ENCODE measurements at places on chromosomes 1 and 21.

GRCh38 chr1:205074084-205074483, 10.2 kb downstream of the TMEM81 start:
- no peak for DNase-seq

DNA sequence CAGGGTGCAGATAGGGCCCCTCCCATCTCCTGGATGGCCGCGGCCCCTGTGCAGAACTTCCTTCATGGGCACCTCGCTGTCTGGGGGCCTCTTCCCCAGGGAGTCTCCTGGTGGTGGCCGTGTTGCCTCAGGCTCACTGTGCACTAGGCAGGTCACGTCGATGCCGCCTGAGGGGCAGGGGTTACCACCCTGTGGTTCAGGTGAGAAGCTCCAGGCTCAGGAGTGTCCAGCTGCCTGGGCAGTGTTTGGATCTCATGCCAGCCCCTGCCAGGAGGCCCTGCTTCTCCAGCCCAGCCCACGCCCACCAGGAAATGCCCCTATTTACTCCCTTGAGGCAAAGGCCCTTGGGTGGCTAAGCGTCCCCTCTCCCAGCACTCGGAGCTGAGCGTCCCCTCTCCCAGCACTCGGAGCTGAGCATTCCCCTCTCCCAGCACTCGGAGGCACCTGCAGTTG, 2.1 kb downstream of the ITGB2 start:
- no peak for DNase-seq

GRCh38 chr1:207331354-207332313, 10.2 kb downstream of the CD55 start:
- no peak for DNase-seq

- no peak for DNase-seq
These were observed 24.3 kb upstream of the NBL1 start for GRCh38 chr1:19619697-19620384.

DNA sequence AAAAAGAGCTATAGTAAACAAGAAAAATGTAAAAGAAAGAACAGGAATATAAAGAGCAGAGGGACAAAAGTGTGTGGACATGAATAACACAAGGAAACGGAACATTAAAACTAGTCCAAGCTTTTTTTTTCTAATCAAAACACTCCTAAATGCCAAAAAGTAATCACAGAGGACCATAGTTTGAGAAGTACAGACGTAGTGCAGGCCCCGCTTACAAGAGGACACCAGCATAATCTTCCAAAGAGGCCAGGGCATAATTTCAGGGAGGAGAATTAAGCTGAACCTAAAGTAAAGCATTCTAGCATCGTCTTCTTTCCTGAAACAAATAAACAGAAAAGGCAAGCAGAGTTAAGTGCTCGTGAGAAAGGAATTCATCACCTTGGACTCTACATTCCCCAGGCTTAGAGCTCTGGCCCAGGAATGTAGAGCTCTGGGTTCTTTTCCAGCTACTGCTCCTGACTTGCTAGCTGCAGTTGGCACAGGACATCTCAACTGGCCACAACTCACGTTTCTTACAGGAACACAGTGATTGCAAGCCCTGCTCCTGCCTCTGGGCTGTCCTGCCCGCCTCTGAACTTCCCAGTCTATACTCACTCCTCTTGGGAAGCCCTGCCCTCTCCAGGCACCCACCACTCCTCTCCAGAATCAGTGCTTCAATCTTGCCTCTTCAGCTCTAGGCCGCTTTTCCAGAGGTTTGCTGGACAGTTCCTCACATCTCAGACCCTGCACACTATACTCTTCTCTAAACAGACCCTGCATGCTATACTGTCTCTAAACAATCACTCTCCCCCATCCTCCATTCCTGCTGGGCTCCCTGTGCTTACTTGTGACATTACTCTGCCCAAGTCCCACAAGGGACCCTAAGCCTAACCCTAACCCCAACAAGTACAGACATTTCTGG, 9.8 kb downstream of the RGS8 start:
- DNase-seq = no peak

GRCh38 chr1:32246888-32247273, at the start of gene FAM167B:
FAM167B (plus strand) TSS chr1:32247222; CDS start chr1:32247422, 200 bp downstream.
- DNase-seq = no peak

GRCh38 chr1:34970220-34970735, 14.9 kb downstream of the TMEM35B start:
- no peak for DNase-seq

DNA sequence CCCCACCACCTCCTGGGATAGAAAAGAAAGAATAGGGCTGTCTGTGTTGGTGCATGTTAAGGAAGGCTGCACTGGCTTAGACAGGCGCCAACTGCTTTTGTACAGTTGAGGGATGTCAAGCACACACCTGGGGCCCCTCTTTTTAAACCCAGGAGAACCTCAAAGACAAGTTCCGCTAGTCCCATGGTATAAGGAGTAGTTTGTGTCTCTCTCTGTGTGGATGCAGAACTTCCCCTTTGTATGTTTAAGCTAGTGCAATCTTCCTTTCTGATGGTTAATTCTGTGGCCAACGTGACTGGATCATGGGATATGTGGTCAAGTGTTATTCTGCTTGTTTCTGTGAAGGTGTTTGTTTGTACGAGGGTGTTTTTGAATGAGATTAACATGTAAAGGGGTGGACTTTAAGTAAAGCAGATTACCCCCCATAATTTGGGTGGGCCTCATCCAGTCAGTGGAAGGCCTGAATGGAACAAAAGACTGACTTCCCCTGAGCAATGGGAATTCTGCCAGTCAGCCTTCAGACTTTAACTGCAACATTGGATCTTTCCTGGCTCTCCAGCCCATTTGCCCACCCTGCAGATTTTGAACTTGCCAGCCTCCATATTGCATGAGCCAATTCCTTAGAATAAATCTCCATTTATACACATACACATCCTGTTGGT, 9.5 kb upstream of the DUSP10 start:
- no peak for DNase-seq

DNA sequence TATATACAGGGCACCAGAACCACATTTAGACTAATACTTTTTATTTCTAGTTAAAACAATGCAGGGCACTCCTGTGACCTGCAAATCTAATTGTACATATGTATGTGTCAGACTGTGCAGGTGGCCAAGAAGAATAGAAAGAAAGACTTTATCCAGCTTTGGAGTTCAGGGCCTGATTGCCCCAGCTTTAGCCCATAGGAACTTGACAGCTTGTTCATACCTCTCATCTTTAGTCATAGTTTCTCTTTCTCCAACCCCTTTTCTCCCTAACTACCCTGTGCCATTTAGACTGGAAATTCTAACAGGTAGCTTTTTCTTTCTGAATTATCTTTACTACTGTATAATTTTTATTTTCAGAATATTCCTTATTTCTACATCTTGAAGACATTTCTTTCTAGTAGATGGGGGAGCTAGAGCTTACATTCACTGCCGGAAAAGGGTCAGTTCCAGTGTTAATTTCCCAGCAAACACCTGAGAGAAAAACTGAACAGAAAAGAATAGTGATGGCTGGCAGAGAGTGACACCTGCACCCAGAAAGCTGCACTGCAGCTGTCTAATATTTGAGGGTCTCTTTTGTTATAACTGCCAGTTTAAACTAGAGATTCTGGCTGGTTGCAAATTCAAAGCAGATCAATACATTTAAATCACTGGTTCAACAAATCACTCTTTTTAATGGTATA, 8.4 kb downstream of the YBX1 start:
- no peak for DNase-seq

GRCh38 chr1:79262745-79263258, 256.3 kb upstream of the ADGRL4 start:
- DNase-seq = no peak

- no peak for DNase-seq
These were observed 38.8 kb upstream of the SUCO start for GRCh38 chr1:172494166-172494565.

GRCh38 chr1:236565530-236565929, 38.8 kb downstream of the HEATR1 start:
- DNase-seq = no peak

- DNase-seq = no peak
These were observed 169.1 kb downstream of the PRDM16 start for GRCh38 chr1:3237994-3238702.

- DNase-seq = no peak
These were observed 40.6 kb downstream of the AKNAD1 start for GRCh38 chr1:108816049-108816893.

DNA sequence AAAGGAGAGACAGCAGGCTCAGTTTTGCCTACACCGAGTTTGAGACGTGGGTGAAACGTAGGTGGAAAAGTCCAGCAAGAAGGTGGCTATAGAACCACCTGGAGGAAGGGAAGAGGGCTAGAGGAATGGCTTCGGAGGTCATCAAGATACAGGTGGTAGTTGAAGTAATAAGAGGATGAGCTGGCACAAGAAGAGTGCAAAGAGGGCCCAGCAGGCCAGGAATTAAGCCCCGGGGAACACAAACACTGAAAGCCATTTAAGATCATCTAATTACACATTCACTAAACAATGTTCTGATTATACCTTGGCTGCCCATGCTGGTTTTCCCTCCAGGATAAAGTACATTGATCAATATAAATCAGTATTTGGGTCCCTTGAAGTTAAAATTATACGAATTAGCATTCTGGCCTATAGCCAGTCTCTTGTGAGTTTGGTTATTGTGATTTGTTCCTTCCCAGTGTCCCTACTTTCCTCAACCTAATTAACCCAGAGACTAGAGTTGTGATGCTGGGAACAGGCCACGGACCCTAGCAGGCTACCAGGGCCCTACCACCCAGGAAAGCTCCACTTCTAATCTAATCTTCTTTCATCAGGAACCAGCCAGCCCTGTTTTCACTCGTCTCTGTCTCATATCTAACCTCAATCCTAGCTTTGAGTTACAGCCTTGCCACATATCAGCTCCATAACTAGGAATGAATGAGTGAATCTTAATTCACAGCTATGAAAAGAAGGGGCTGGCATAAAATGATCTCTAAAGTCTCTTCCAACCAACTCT, 26.4 kb upstream of the PPP1R15B start:
- no peak for DNase-seq

- DNase-seq = no peak
These were observed 163.9 kb upstream of the LRRC7 start for GRCh38 chr1:69403756-69404320.

- DNase-seq = no peak
These were observed 6.9 kb downstream of the MAPKAPK2 start for GRCh38 chr1:206691604-206692003.

- DNase-seq = no peak
These were observed 212.6 kb downstream of the TNR start for GRCh38 chr1:175530622-175531375.

DNA sequence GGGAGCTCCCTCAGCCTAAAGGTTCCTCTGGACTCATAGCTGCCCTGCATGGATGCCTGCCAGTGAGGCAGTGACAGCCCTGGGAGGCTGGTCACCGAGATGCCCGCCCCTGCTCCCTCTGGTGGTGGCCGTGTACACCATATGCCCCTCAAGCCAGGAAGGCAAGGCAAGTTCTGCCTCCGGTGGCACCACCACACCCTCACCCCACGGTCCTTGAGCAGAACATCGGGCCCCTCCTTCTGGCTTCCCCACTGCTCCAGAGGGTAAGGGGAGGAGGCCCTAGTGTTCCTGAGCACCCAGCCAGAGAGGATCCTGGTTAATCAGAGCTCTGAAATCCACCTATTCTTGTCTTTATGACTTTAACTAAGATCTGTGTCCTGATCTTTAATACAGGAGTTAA, 1.5 kb upstream of the S100A14 start:
- DNase-seq = peak; percentile 78

DNA sequence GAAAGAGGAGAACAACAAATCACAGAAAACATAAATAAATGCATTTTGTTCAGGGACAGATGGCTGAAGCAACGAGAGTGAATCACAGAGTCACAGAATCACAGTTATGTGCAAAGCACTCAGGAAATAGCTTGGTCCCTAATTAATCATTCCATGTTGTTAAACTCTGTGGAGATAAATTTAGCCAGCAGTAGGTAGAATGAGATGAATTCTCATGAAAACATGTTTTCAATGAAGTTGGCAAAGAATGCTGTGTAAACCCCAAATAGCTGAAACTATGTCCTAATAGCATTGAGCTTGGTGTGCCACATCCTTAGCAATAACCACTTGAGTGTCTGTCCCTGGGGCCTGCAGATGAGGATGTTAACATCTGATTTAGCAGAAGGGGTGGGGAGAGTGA, 20.4 kb downstream of the LEPR start:
- DNase-seq = no peak

GRCh38 chr1:53606197-53606596, 132.8 kb downstream of the GLIS1 start:
- DNase-seq = no peak

DNA sequence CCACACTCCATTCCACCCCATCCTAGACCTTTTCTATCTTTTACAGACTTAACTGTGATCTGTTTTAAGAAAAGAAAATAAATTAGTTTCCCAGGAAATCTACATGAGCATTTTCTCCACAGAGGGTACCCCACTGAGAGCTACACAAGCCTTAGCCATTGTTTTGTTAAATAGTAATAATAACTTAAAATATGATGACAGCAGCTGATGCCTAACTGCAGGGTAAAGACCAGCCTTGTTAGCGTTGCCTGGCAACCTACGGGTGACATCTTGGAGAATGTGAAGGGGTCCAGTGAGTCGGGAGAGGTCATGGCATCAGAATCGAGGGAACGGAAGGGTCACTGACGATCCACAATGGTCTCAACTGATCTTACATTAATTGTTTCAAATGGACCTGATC, 233.2 kb upstream of the PBX1 start:
- no peak for DNase-seq

- no peak for DNase-seq
These were observed 15.7 kb downstream of the CFAP45 start for GRCh38 chr1:159884296-159884695.

DNA sequence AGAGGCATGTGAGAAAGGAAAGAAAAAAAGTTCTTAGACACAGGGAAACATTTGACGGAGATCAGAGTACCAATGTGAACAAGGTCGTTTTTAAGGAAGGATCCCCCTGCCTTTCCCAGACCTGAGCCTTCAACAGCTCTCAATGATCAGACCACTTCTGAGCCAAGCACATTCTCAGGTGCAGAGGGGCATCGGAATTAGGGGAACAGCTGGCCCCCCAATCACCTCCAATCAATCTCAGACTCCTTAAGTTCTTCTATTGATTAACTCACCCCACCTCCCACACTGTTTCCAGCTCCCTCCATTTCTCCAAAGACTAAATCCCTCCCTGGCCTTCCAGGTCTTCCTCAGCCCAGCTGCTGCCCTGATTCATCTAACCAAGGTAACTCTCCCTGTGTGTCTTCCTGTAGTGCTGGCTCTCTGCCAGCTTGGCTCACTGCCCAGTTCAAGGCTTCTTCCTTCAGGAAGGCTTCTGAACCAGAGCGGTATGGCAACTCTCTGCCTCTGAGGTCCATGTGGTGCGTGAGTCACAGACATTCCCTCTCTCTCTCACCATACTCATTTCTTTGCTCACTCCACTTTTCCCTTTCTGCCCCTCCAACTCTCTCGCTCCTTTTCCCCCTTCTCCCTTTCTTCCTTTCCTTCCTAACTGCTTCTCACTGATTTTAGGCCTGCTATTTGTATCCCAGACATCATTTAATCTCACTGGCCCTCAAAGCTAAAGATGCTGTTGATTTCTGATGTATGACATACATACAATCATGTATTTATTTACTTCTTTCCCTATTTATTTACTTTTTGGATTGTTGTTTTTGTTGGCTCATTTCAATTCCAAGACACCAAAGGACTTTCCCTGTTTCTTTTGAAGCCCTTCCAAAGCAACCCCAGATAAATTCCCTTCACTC, 18.1 kb downstream of the CFAP45 start:
- peak; percentile 26 for DNase-seq
